EL (cell line): ENCODE measurements at places on chromosomes 5 and 9.
A peak's percentile ranks its signal among the peaks of the same experiment; 100 is the strongest.

- peak; percentile 23 for DNase-seq
Observed at GRCh38 chr9:113164536-113165300, 13.9 kb downstream of the SLC31A2 start.

- peak; percentile 80 for DNase-seq
Observed at GRCh38 chr9:137506702-137507171, 43.5 kb downstream of the PNPLA7 start.

- DNase-seq: peak; percentile 54
Observed at GRCh38 chr9:91483189-91483691, 59.6 kb upstream of the NFIL3 start.

GRCh38 chr5:178768371-178769260, 38.2 kb upstream of the ZNF354A start:
- no peak for DNase-seq

DNA sequence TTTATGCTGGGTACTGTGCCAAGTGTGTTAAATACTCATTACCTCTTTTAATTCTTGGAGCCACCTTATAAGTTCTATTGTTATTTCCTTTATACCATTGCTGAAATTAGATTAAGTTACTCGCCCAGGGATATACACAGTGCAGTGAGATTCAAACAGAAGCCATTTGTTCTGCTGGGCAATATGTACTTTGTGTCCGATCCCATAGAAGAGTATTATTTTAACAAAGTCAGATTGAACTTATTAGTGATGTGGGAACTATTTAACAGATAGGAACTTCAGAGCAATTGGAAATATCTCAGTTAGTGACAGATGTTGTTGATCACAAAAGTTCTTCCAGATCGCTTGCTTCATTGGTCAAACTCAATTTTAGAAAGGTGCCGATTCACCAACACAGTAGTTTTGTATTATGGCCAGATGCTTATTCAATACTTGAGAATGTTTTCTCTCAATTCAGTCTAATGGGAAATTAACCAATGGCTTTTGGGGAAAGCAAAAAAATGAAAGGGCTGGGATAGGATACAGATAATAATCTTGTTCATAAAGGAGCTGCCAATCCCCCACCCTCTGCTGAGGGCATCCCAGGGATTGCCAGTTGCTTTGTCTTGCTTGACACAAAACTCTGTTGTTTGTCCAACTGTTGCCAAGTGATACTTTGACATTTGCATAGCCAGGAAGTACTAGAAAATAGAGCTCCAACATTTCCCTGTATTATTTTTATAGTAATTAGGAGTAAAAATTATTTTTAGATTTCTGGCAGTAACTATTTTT, 94.8 kb upstream of the SEMA6A start:
- no peak for DNase-seq

GRCh38 chr9:93308158-93308602, 124.2 kb downstream of the WNK2 start:
- DNase-seq: no peak

DNA sequence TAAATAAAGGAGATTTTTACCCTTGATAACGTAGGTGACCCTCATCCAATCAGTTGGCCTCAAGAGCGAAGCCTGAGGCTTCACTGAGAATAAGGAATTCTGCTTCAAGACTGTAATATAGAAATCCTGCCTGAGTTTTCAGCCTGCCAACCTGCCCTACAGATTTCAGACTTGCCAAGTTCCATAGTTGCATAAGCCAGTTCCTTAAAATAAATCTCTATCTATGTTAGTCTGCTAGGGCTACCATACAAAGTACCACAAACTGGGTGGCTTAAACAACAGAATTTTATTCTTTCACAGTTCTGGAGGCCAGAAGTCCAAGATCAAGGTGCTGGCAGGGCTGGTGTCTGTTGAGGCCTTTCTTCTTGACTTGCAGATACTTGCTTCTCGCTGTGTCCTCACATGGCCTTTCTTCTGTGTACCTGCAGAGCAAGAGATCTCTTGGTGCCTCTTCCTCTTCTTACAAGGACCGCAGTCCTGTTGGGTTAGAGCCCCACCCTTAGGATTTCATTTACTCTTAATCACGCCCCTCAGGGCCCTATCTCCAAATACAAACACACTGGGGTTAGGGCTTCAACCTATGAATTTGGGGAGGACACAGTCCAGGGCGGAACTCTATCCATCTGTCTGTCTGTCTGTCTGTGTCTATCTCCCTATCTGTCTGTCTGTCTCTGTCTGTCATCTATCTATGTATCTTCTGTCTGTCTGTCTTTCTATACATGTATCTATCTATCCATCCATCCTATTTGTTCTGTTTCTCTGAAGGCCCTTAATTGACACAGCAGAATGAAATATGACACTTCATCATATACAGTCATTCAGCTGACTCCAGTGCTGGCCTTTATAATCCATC, 17.0 kb upstream of the CMBL start:
- no peak for DNase-seq

DNA sequence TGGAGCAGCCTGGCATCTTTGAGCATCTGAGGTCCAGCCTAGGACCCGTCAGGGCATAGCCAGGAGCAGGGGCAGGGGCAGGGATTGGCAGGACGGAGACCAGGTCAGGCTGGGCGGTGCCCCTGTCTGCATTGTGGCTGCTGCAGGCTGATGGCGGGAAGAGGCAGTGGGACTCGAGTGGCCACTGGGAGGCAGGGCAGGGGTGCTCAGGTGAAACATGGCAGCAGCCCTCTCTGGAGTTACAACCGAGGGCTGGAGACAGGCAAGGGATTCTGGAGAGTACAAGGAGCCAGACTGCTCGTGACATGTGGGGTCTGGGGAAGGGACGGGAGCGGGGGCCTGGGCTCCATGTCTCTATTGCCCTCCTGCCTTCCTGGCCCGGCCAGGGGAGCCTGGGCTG, 97.4 kb upstream of the RAPGEF1 start:
- DNase-seq: no peak

GRCh38 chr9:75707191-75707590, 183.3 kb upstream of the PCSK5 start:
- DNase-seq: no peak

DNA sequence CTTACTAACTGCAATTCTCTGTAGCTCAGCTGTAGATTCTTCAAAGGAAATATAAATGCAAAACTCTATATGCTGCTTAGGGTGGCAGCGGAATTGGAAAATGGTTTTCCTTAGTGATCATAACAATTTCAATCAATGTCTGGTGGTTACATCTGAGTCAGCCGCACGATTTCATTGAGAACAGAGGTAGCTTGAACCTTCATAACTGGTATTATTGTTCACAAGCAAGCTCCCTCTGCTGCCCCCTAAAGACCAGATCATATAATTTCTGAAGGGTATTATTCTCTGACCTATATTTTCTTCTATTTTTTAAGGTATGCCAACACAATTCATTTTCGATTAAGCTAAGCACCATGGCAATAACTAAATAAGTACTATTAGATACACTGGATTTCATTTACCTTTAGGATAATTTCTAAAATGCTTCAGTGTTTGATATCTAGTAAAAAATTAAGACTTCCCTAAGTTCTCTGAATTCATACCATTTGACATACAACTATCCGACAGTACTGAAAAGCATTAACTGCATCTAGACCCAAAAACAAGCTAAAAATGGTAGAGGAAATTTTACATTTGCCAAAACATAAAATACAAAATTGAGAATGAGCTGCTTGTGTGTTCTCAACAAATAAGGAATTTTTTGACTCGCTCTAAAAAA, 181.1 kb upstream of the SPEF2 start:
- DNase-seq: peak; percentile 41

GRCh38 chr9:129176701-129177442, 1.2 kb downstream of the IER5L start:
- peak; percentile 27 for DNase-seq

DNA sequence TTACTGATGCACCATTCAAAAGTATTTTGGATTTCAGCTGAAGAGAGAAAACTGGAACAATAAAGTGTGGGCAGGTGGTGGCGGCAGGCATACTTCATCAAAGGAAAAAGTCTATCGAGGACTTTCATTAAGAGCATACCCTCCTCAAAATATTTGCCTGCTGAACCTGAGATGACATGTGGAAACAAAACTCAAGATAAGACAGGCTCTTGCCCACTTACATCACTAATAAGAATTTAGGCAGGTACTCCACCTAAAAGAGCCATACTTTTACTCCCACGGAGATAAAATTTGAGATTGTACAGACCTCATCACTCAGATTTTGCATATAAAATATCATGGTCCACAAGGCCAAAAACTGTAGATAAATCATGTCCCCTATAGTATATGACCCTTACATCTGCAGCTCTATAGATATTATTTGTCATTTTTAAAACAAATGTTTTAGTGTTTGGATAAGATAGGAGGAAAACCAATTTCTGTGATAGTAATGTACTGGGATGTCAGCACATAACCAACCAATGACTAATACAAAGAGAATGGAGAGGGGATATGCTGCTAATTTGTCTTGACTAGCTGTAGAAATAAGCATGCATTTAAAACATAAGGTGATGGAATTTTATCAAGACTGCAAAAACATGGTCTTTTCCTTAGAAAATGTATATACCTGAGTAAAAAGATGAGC, 730.6 kb upstream of the ZNF608 start:
- DNase-seq: peak; percentile 54

- no peak for DNase-seq
Observed at GRCh38 chr9:127022913-127023660, 99.3 kb downstream of the ANGPTL2 start.

- DNase-seq: peak; percentile 97
Observed at GRCh38 chr5:33321026-33321425, 119.7 kb upstream of the TARS1 start.

DNA sequence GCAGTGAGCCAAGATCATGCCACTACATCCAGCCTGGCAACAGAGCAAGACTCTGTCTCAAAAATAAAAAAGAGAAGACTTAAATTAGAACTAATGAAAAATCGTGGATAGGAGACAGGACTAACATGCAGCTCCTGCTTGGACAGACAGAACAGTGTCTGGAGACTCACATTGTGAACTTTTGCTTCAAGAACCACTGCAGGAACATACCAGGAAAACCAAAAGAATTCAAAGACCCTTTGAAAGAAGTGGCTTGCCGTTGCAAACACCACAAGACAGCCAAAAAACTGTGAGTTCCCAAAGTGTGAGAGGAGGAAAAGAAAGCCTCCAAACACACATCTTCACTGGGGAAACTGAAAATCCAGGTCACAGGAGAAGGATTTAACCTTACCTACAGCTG, 48.8 kb upstream of the SNAPC3 start:
- no peak for DNase-seq

DNA sequence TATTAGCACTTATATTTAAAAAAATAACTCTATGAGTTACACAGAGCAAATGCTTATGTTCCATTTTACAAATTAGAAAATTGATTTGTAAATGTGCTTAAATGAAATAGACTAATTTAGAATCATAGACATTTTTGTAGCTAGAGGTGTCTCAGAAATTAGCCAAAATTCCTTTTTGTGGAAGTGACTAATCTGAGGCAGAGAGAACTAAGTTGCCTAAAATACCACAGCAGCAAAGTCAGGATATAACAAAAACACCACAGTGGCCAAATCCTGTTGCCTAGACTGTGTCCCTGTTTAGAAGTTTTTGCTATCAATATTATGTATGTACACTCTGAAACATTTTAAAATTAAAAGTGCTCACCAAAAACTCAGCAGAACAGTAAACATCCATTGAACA, 18.7 kb downstream of the ADAMTSL1 start:
- DNase-seq: peak; percentile 58

- peak; percentile 15 for DNase-seq
Observed at GRCh38 chr9:89185980-89186379, 7.4 kb upstream of the SHC3 start.

DNA sequence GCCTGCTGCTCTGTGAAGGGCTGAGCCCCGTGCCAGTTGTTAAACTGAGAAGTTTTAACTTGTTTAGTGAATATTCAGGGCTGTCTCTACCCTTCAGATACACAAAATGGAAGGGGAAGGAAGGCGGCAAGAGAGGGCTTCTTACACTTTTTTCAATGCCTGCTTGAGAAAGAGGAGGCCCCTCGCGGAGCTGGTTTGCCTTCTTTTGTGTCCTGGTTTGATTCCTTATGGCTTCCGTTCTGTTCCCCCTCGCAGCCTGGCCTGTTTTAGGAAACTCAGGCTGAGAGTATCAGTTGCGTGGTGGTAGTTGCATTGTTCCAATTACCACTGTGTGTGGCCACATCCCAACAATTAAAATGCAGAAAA, 1.0 kb downstream of the FAM53C start:
- DNase-seq: no peak

GRCh38 chr9:132154863-132155567, 6.8 kb upstream of the NTNG2 start:
- no peak for DNase-seq

DNA sequence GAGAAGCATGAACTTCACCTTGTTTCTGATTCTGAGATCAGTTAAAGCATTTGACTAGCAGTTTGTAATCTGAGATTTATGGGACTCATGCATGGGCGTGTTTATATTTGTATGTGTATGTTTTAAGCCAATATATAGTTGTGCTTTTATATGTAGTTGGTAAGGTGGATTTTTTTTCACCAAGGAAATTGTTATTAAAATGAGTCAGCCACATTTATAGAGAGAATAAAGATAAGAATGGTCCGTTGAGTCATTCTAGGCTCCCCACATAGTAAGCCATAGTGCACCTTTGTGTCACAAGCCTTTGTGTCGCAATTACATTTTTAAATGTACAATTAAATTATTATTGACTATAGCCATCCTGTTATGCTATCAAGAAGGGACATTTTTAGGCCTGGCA, 89.0 kb downstream of the NLN start:
- DNase-seq: peak; percentile 81

- no peak for DNase-seq
Observed at GRCh38 chr9:76620996-76621395, 143.2 kb upstream of the PCA3 start.

DNA sequence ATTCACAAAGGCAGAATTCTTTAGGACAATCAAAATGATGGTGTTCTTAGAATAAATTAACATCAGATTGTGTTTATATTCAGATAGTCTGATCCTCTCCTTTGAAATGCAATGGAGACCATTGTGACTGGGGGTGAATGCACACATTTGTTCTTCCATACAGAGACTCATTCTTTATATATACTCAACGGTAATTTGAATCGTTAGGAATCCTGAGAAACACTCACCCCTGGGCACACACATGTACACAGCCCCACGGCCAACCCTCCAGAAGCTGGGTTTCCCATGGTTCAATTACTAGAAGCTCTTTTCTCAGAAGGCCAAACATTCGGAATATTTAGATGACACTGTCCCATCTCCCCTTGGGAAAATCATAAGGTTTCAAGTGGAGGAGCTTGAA, 57.5 kb upstream of the EPB41L4B start:
- DNase-seq: no peak
